Large intestine (tissue), 12 donors: ENCODE measurements at places on chromosomes 12 and 14. TPM values are rescaled to one million over a fixed set of nuclear protein-coding genes. Genes with fewer than 3 reads are reported as not detected.
A peak's percentile ranks its signal among the peaks of the same experiment; 100 is the strongest.

Gene CMA1
- polyA plus RNA-seq, result not detected

Gene SAV1
- polyA plus RNA-seq, result 18.8 TPM

DNA sequence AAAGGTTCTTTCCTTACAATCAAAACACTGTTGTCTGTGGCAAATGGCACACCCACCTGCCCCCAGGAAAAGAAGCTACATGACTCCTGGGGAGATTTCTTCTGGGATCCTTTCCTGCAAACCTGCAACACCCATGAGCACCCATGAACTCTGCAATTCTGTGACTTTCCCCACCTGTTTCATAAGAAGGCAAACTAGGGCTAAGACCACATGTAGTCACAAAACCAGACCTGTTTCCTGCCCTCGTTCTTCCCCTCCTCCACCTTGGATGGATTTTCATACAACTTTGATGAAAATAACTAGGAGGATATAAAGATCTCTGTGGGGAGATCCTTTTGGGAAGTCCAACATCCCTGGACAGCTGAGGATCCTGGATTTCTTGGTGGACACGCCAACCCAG is 1084.7 kb downstream of the BCL11B start:
- no peaks in the 10 kb centered on the region for H3K27me3 ChIP-seq
- DNase-seq, result no peak
- no peaks in the 10 kb centered on the region for H3K4me1 ChIP-seq
- H3K36me3 ChIP-seq, result no peaks in the 10 kb centered on the region
- H3K4me3 ChIP-seq, result no peak overlapping the region

DNA sequence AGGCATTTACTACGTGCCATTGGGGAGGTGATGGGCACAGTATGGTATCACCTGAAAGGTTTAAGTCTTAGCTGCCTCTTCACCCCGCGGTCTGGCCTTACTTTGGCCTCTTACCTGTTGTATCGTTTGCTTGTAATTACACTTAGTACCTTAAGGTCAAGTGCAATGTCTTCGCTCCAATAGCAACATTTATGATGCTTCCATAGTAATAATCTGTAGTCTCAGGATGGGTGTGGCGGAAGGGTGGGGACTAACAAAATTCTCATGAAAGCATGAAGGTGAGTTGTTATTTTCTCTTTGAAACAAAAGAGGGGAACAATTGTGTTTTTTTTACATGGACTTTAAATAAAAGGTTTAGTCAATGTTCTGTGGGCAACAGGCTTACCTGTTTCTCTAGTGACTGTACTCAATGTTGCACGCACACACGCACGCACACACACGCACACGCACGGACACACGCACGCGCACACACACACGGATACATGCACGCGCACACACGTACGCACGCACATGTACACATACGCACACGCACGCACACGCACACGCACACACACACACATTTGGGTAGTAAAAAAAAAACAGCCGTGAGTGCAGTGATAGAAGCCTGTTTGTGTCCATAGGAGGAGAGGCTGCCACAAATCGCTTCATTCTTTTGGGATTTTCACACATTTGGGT is 91.4 kb downstream of the DNAH10 start:
- peaks cover 2% of the 10 kb centered on the region for H3K4me1 ChIP-seq
- DNase-seq, result peak; percentile 52

Gene DPF3
- polyA plus RNA-seq, result 3.5 TPM

GRCh38 chr14:79947440-79948054 is 263.8 kb downstream of the DIO2 start:
- no peak overlapping the region for H3K27ac ChIP-seq
- H3K36me3 ChIP-seq, result no peaks in the 10 kb centered on the region
- DNase-seq, result no peak
- H3K4me1 ChIP-seq, result no peaks in the 10 kb centered on the region
- H3K27me3 ChIP-seq, result no peaks in the 10 kb centered on the region

DNA sequence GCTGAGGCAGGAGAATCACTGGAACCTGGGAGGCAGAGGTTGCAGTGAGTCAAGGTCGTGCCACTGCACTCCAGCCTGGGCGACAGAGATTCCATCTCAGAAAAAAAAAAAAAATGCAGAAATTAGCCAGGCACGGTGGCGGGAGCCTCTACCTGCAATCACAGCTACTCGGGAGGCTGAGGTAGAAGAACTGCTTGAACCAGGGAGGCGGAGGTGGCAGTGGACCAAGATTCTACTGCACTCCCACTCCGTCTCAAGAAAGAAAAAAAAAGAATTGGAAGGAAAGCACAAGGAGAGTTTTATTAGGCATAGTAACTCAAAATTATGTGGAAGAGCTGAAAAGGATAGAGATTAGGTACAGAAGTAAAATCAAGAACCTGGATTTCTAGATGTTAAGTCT is 20.8 kb upstream of the AMHR2 start:
- H3K4me3 ChIP-seq, result no peak overlapping the region
- no peak overlapping the region for H3K27ac ChIP-seq
- H3K27me3 ChIP-seq, result no peaks in the 10 kb centered on the region

DNA sequence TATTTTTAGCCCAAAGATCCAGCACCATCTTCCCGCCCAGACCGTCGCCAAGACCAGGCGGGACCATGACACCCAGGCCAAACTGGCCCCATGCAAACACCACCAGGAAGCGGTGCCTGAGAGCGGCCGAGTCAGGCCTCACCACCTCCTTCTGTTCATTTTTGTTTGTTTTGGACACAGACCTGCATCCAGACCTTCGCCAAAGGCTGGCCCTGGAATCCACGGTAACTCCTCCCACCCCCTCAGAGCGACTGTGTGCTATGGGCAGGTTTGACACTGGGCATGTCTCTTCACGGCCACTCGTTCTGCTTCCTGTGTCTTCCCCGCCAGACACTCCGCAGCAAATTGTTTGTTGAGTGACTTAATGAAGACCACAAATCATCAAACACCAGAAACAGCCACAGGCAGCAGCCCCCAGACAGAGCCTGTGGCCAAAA is 47.1 kb downstream of the NCOR2 start:
- no peaks in the 10 kb centered on the region for H3K27me3 ChIP-seq
- peaks cover 12% of the 10 kb centered on the region for H3K36me3 ChIP-seq
- H3K27ac ChIP-seq, result no peak overlapping the region
- no peak for DNase-seq
- no peak overlapping the region for H3K4me3 ChIP-seq

- no peaks in the 10 kb centered on the region for H3K4me1 ChIP-seq
- H3K36me3 ChIP-seq, result no peaks in the 10 kb centered on the region
- no peak overlapping the region for H3K27ac ChIP-seq
- no peaks in the 10 kb centered on the region for H3K27me3 ChIP-seq
- no peak overlapping the region for H3K4me3 ChIP-seq
These were observed 143.7 kb upstream of the FRMD6 start for GRCh38 chr14:51507906-51508511.

GRCh38 chr12:23446746-23447145 is 502.7 kb downstream of the SOX5 start:
- DNase-seq, result no peak
- no peak overlapping the region for H3K4me3 ChIP-seq
- no peaks in the 10 kb centered on the region for H3K27me3 ChIP-seq
- no peak overlapping the region for H3K27ac ChIP-seq
- no peaks in the 10 kb centered on the region for H3K36me3 ChIP-seq
- H3K4me1 ChIP-seq, result no peaks in the 10 kb centered on the region

GRCh38 chr12:111942557-111942956 is 70.4 kb downstream of the TMEM116 start:
- no peak for DNase-seq
- no peaks in the 10 kb centered on the region for H3K36me3 ChIP-seq
- no peaks in the 10 kb centered on the region for H3K27me3 ChIP-seq
- H3K27ac ChIP-seq, result no peak overlapping the region
- no peaks in the 10 kb centered on the region for H3K4me1 ChIP-seq
- no peak overlapping the region for H3K4me3 ChIP-seq

- H3K4me1 ChIP-seq, result no peaks in the 10 kb centered on the region
- no peak overlapping the region for H3K27ac ChIP-seq
- no peak overlapping the region for H3K4me3 ChIP-seq
- DNase-seq, result no peak
- no peaks in the 10 kb centered on the region for H3K36me3 ChIP-seq
- no peaks in the 10 kb centered on the region for H3K27me3 ChIP-seq
These were observed 38.0 kb downstream of the CNTN1 start for GRCh38 chr12:40730281-40730680.

GRCh38 chr14:72213424-72213823 is 281.2 kb downstream of the RGS6 start:
- no peaks in the 10 kb centered on the region for H3K4me1 ChIP-seq
- no peak overlapping the region for H3K27ac ChIP-seq
- no peaks in the 10 kb centered on the region for H3K27me3 ChIP-seq
- DNase-seq, result no peak
